Kidney tubule cell (primary cell): ENCODE measurements at places on chromosomes 4 and X.

GRCh38 chrX:118115953-118116712 lies 477 bp downstream of the KLHL13 start:
- no peak for DNase-seq

GRCh38 chrX:21476909-21477308 lies 102.7 kb downstream of the CNKSR2 start:
- DNase-seq, result no peak

- DNase-seq, result peak; percentile 1
These were observed 242.3 kb downstream of the RPA4 start for GRCh38 chrX:97126020-97126419.

- DNase-seq, result peak; percentile 20
These were observed 1601.5 kb upstream of the PCDH10 start for GRCh38 chr4:131547506-131547981.

GRCh38 chrX:24148121-24148520 lies 1.4 kb upstream of the ZFX start:
- DNase-seq, result peak; percentile 25

- no peak for DNase-seq
These were observed 55.6 kb downstream of the N4BP2 start for GRCh38 chr4:40112027-40112792.

DNA sequence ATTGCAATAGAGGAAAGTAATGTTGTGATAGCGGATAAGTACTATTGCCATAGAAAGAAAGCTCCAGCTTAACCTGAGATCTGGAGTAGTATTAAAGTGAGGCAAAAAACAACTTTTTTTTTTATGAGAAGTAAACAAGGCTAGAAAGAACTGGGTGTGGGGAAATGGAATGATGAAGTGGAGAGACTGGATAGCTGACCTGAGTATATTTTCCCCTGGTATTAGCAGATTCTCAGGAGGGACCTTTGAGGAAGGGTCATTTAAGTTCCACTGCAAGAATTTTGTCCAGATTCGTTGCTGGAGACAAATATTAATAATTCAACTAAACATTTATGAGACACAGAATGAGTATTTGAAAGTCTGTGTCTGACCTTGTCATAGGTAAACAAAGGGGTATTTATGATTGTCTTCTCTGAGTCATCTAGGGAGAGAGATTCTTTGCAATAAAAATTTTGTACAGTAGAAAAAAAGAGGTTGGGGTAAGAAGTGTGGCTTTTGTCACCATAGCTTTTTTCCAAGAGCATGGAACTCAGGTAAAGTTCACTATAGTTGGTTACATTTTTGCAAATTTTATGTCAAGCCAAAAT lies 2095.9 kb downstream of the ARAP2 start:
- no peak for DNase-seq

GRCh38 chr4:118389721-118390120 lies 36.9 kb upstream of the PRSS12 start:
- no peak for DNase-seq

- peak; percentile 39 for DNase-seq
These were observed 17.4 kb upstream of the SLC34A2 start for GRCh38 chr4:25638221-25638601.

DNA sequence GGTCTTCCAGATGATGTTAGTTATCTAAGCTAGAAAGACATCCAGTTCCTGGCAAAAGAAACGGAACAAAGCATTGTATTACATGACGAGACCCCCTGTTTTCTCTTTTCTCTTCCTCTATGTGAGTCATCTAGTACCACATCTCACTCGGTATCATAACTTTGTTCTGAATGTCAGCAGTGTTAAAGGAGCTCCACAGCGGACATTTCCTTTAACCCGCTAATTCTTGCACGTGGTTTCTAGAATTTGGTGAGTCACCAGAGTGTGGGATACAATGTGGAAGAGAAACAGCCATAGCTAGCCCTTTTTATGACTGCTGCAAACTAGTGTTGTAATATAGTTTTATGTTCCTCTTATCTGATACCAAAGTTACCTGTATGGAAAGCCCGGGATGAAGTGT lies 243.7 kb downstream of the TENM3 start:
- DNase-seq, result no peak

GRCh38 chr4:182807767-182808548 lies 109.2 kb downstream of the DCTD start:
- DNase-seq, result no peak

GRCh38 chr4:159395693-159396092 lies 292.8 kb downstream of the RAPGEF2 start:
- DNase-seq, result peak; percentile 48

DNA sequence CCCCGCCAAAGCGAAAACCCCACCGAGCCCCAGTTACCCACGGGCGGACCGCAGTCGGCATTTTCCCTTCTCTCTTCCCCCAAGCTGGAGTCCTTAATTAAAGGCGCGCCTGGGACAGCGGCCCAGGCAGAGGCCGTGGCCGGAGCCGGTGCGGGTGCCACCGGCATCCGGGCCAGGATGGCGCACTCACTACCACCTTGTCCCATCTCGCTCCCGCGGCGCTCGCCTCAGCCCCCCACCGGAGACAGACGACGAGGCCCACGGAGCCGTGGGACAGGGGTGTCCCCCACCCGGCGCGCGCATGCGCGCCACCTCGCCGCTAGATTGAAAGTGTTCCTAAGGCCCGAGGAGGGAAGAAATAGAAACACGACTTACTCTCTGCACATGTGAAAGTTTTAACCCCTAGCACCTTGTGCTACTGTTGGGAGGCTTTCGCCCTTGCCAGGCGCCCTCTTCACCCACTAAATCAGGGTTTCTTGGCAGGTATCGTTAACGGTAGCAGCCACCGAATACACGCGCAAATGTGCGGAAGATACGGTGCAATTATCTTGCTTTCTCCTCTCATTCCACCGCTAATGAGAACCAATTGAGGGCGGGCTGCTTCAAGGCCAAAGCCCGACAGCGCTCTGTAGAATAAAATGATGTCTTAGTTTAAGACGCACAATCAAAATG lies 64.3 kb upstream of the CCDC160 start:
- DNase-seq, result no peak
